Activated naive CD8-positive, alpha-beta T cell treated with anti-CD3 and anti-CD28 coated beads, Interleukin-2, amount 50 U/mL, for 24 hours (primary cell): ENCODE measurements at places on chromosomes 7 and 10.
A peak's percentile ranks its signal among the peaks of the same experiment; 100 is the strongest.

DNA sequence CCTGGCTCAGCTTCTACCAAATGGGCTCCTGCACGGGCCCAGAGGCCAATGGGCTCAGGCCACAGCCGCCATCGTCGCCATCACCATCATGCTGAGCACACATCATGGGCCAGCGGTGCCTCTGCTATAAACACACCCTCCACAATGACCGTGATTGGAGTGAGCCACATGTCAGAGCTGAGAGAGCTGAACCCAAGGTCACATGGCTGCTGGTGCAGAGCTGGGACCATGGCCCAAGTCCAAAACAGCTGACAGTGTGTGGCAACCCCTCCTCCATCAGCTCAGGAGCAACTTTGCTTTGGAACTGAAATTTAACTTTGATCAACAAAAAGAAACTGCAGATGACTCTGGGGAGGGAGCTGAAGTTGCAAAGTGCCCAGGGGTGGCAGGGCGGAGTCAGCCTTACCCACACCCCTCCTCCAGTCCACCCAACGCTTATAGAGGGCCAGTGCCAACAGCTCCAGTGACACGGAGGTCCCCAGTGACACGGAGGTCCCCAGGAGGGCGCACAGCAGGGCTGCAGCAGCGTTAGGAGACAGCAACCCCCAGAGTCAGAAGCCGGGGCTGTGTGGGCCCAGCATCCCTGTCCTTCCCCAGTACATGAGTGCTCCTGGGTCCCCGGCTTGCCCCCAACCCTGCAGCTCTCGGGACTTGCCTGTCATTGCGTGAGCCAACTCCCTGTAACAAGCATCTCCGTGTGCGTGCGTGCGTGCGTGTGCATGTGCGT, 249.6 kb downstream of the ELFN1 start:
- no peaks in the 10 kb centered on the region for H3K27me3 ChIP-seq
- peaks cover 53% of the 10 kb centered on the region for H3K4me1 ChIP-seq

GRCh38 chr10:78916227-78916626, 152.5 kb upstream of the ZMIZ1 start:
- H3K27ac ChIP-seq, result no peak overlapping the region
- DNase-seq, result no peak
- H3K4me3 ChIP-seq, result no peak overlapping the region
- no peaks in the 10 kb centered on the region for H3K27me3 ChIP-seq

DNA sequence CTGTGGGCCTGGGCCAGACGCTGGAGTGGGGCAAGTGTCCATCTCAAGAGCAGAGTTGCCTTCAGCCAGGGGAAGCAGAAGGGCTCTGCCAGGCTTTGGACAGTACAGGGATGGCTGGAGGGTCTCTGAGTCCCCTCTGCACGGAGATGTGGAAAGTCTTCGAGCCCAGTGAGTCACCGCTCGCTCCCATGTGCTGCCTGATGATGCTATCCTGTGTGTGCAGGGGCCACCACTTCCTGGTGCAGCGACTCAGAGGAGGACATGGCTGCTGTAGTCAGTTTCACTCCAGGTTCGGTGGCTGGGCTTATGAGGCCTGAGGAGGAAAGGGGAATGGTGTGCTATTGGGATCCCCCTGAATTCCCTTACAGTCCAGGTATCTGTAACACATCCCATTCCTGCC, 6.0 kb downstream of the ADCYAP1R1 start:
- H3K4me3 ChIP-seq, result no peak overlapping the region
- DNase-seq, result no peak
- H3K36me3 ChIP-seq, result no peaks in the 10 kb centered on the region
- no peak overlapping the region for H3K27ac ChIP-seq
- peaks cover 15% of the 10 kb centered on the region for H3K27me3 ChIP-seq

DNA sequence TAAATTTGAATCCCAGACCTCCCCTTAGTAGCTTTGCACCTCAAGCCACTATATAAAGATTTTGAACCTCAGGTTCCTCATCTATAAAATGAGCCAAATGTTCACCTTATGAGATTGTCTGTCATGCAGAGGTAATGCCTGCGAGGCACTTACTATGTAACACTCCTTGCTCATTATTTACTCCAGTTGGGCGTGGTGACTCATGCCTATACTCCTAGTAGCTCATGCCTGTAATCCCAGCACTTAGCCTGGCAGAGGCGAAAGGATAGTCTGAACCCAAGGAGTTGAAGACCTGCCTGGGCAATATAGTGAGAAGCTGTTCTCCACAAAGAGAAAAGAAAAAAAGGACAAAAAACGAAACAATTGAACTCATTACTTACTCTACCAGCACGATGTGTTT, 82.2 kb downstream of the MDFIC start:
- DNase-seq, result no peak
- H3K27me3 ChIP-seq, result no peaks in the 10 kb centered on the region
- no peak overlapping the region for H3K27ac ChIP-seq
- H3K36me3 ChIP-seq, result peaks cover 18% of the 10 kb centered on the region
- peaks cover 40% of the 10 kb centered on the region for H3K4me1 ChIP-seq

- DNase-seq, result no peak
- H3K36me3 ChIP-seq, result no peaks in the 10 kb centered on the region
- no peaks in the 10 kb centered on the region for H3K4me1 ChIP-seq
- H3K4me3 ChIP-seq, result no peak overlapping the region
These were observed 356.0 kb upstream of the MYO3A start for GRCh38 chr10:25578061-25578460.

DNA sequence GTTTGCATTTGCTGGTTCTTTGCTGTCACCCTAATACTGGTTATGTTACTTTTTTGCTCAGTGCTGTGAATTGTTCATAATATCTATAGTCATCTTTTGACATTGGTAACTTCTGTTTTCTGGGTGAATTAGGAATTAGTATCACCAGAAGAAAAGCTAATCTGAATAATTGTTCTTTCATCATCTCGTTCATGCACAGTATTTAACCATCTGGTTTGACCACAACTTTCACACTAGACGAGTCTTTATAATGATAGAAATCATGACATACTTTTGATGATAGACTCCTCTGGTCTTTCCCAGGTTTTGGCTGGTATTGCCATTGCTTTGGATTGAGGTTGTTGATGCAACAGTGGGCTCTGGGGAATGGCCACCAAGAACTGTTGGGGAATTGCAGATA, 25.1 kb downstream of the SGPL1 start:
- DNase-seq, result no peak
- peaks cover 81% of the 10 kb centered on the region for H3K36me3 ChIP-seq

- no peaks in the 10 kb centered on the region for H3K36me3 ChIP-seq
- no peaks in the 10 kb centered on the region for H3K4me1 ChIP-seq
- no peak overlapping the region for H3K4me3 ChIP-seq
- no peak overlapping the region for H3K27ac ChIP-seq
- DNase-seq, result no peak
These were observed 735.2 kb upstream of the ANKRD30A start for GRCh38 chr10:36390221-36390620.

- no peaks in the 10 kb centered on the region for H3K27me3 ChIP-seq
- no peak overlapping the region for H3K27ac ChIP-seq
- DNase-seq, result no peak
- H3K4me3 ChIP-seq, result no peak overlapping the region
- H3K36me3 ChIP-seq, result peaks cover 31% of the 10 kb centered on the region
These were observed 20.9 kb downstream of the MAP3K8 start for GRCh38 chr10:30454744-30455510.

GRCh38 chr7:98733036-98733435, 116.0 kb downstream of the NPTX2 start:
- H3K4me1 ChIP-seq, result no peaks in the 10 kb centered on the region
- H3K27me3 ChIP-seq, result peaks cover 10% of the 10 kb centered on the region
- H3K4me3 ChIP-seq, result no peak overlapping the region
- DNase-seq, result peak; percentile 73
